Uterine smooth muscle cell (primary cell): ENCODE measurements at places on chromosomes 16 and 17. TPM values are rescaled to one million over a fixed set of nuclear protein-coding genes. Genes with fewer than 3 reads are reported as not detected.

KRTAP3-2 gene
- total RNA-seq: not detected in 2 replicates

SLC5A11 gene
- total RNA-seq: under 0.01 TPM in 1 of 2 replicates, not detected in the other

ACE gene
- total RNA-seq: 4.6 and 7.6 TPM in 2 replicates

CES5A gene
- not detected in 2 replicates for total RNA-seq

GJC1 gene
- 56.0 and 69.2 TPM in 2 replicates for total RNA-seq

TAT gene
- not detected in 2 replicates for total RNA-seq

ZNF778 gene
- total RNA-seq: 11.7 and 30.0 TPM in 2 replicates

KRTAP1-1 gene
- 0.55 and 0.87 TPM in 2 replicates for total RNA-seq

MT1F gene
- 0.22 TPM in 1 of 2 replicates, not detected in the other for total RNA-seq
